ENCODE measurements at places on chromosomes 4 and X. TPM values are rescaled to one million over a fixed set of nuclear protein-coding genes. Genes with fewer than 3 reads are reported as not detected.

- no peaks in the 10 kb centered on the region for H3K36me3 ChIP-seq
- no peaks in the 10 kb centered on the region for H3K4me1 ChIP-seq
- DNase-seq: no peak
- no peaks in the 10 kb centered on the region for H3K27me3 ChIP-seq
Observed at GRCh38 chr4:147590249-147590920, 26.8 kb upstream of the TMEM184C start.

The TCEAL1 gene
- total RNA-seq: 60.8 TPM

The PAGE1 gene
- not detected for total RNA-seq

DNA sequence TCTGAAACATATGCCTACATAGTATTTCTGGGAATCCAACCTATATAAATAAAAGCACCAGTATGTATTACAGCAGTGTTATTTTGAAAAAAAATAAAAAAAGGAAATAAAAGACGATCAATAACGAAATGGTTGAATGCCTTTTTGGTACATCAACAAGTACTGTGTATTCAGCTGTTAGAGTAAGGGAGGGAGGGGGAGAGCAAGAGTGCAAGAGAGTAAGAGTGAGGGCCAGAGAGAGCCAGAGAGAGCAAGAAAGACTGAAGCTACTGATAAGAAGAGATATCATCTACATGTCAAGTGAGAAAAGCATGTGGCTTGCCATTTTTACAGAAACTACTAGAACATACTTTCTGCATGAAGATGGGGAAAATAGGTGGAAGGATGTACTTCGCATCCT lies 1.8 kb downstream of the SPIN4 start:
- no peak overlapping the region for H3K4me3 ChIP-seq
- no peak overlapping the region for H3K27ac ChIP-seq
- H3K36me3 ChIP-seq: no peaks in the 10 kb centered on the region
- no peaks in the 10 kb centered on the region for H3K4me1 ChIP-seq
- no peak for DNase-seq

DNA sequence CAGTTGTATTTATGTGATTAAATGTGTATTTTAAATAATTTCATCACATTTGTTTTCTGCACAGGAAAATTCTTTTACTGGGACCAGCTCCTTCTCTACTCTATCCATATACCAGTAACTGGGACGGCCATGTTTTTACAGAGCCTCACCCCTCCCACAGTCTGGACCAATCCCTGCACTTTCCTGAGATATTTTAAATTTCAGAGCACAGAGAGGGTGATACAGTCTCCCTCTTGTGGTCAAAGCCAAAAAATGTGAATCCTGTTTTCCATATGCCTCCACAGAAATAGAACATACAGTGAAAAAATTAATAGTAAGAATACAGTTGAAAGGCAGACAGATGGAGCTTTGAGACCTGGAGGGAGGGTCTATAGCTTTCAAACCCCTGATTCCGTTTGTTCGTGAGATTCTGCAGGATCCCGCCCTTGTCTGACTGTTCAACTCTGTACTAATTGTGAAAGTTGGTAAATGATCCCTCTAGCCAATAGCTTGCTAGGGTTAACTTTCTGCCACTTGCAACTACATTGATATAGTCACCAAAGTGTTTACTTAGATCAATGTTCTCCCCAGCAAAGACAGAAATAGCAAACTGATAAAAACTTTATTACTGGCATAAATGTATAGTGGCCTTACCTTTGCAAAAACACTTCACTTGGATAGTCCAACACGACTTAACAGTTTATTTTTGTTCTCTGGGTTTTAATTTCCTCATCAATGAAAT lies 172.2 kb downstream of the PPARGC1A start:
- DNase-seq: no peak
- no peak overlapping the region for H3K4me3 ChIP-seq
- H3K4me1 ChIP-seq: no peaks in the 10 kb centered on the region
- no peak overlapping the region for H3K27ac ChIP-seq
- no peaks in the 10 kb centered on the region for H3K27me3 ChIP-seq

DNA sequence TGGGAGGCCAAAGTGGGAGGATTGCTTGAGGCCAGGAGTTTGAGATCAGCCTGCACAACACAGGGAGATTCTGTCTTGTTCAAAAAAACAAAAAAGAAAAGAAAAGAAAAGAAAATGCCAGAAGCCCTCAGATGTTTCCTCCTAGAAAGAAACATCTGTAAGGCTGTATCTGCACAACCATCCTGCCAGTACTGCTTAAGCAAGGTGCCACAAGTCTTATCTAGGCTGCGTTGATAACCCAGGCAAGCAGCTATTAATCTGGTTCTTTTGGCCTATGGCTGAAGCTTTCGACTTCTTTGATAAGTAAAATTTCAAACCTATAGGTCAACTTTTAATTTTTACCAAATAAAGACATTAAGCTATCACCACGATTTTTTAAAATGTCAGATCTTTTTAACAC lies 3.1 kb downstream of the COX18 start:
- no peaks in the 10 kb centered on the region for H3K36me3 ChIP-seq
- no peak overlapping the region for H3K27ac ChIP-seq
- H3K27me3 ChIP-seq: no peaks in the 10 kb centered on the region
- no peak for DNase-seq

The PNMA6F gene
- not detected for total RNA-seq

DNA sequence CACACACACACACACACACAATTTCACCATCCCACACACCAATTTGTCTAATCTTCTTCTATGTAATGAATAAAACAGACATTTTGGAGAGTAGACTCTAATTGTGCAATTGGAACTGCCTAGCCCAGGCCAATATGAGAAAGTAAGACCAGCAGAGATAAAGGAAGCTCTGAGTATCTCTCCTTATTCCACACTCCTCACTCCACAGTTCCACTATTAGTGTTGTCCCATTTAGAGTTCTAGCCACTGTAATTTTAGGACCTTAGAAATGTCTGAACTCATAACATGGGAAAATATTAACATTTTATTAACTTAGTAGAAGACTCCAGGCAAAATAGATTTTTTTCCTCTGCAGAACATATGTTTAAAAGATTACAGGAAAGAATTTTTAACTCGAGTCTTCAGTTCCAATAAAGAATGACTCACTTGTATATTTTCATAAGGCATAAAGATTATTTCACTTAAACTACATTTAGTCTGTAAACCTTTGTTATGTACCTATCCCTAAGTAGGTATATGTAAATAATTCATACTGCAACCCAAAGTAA lies 297.6 kb upstream of the INTU start:
- H3K4me1 ChIP-seq: no peaks in the 10 kb centered on the region
- no peak for DNase-seq

DNA sequence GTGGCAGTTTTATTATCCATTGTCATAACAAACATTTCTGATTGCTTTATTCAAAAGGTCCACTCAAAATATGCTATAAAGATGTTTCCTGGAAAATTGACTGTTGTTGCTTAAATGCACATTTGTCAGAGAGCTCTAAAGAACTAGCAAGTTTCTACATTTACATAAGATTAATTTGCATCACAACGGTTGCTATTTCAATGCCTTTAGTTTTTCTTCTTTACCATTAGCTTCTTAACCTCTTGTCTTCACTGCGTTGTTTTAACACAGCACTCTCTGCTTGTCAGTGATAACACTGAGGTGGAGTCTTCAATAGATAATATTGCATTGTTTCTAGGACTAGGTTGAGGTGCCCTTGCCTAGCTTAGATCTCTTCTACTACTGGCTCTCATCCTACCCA lies 76.7 kb upstream of the GALNT7 start:
- no peak for DNase-seq
- no peaks in the 10 kb centered on the region for H3K4me1 ChIP-seq
- no peak overlapping the region for H3K27ac ChIP-seq
- no peaks in the 10 kb centered on the region for H3K27me3 ChIP-seq
- no peak overlapping the region for H3K4me3 ChIP-seq
- H3K36me3 ChIP-seq: no peaks in the 10 kb centered on the region

DNA sequence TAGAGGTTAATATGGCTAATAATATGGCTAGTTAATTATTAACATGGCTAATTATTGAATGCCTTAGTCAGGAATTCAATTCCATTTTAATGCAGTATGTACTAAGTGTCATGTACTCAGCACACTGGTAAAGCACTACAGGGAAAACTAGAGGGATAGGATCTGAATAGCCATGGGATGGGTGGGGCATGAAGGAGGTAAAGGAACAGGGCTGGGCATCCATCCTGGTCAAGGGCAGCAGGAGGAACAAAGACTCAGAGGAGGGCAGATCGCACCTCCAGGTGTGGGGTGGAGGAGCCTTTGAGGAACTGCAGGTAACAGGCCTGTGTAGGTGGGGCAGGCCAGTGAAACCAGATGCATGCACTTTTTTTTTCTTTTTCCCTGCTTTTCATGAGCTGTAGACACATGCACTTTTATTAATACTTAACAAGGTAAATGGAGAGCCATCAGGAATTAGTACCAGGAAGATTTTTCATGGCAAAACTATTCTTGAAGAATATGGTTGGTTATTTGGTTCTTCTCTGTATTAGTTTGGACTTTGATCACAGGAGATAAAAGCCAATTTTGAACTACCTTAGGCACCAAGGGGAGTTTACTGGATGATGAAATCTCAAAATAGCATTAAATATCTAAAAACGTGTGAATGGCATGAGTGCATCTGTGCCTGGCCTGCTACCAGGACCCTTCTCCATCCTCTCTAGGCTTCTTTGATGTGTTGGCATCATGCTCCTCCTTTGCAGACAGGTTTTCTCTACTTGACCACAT lies 88.3 kb downstream of the CC2D2A start:
- no peak overlapping the region for H3K27ac ChIP-seq
- DNase-seq: no peak

The SLC6A8 gene
- 18.4 TPM for total RNA-seq

DNA sequence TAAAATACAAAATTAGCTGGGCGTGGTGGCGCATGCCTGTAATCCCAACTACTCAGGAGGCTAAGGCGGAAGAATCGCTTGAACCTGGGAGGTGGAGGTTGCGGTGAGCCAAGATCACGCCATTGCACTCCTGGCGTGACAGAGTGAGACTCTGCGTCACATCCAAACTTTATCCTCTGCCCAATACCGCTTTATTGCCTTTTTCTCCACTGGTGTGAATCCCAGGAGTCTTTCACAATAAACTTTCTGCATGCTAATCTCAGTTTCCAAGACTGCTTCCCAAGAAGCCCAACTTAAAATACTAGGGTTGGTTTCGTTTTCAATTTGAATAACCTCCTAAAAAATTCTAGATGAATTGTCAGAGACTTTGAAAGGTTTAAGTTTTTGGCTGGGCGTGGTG lies 27.2 kb upstream of the DHX15 start:
- no peak for DNase-seq
- H3K27me3 ChIP-seq: no peaks in the 10 kb centered on the region
- no peak overlapping the region for H3K4me3 ChIP-seq
- H3K36me3 ChIP-seq: no peaks in the 10 kb centered on the region

The FREM3 gene
- 0.15 TPM for total RNA-seq

The FABP2 gene
- not detected for total RNA-seq

DNA sequence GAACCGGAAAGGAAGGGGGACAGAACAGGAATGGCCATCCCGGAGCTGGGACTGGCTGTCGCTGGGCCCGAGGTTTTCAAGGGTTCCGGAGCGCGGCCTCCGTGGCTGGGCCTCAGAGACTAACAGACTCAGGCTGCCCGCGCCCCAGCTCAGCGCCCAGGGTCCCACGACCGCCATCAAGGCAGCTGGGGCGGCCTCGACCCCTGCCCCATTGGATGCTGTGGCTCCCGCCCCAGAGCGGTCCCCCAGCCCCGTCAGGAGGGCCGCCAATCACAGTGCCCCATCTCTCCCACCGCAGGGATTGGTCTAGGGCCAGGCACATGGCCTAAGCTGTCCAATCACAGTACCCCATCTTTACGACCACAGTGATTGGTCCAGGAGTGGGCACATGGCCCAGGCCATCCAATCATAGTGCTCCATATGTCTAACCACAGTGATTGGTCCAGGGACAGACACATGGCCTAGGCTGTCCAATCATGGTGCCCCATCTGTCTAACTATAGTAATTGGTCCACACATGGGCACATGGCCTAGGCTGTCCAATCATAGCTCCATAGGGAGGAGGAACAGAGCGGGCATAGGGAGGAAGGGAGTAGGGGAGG lies 105.3 kb upstream of the NKX1-1 start:
- H3K27me3 ChIP-seq: peaks cover 55% of the 10 kb centered on the region
- H3K4me3 ChIP-seq: no peak overlapping the region
- H3K27ac ChIP-seq: no peak overlapping the region
- H3K4me1 ChIP-seq: no peaks in the 10 kb centered on the region
- no peaks in the 10 kb centered on the region for H3K36me3 ChIP-seq

DNA sequence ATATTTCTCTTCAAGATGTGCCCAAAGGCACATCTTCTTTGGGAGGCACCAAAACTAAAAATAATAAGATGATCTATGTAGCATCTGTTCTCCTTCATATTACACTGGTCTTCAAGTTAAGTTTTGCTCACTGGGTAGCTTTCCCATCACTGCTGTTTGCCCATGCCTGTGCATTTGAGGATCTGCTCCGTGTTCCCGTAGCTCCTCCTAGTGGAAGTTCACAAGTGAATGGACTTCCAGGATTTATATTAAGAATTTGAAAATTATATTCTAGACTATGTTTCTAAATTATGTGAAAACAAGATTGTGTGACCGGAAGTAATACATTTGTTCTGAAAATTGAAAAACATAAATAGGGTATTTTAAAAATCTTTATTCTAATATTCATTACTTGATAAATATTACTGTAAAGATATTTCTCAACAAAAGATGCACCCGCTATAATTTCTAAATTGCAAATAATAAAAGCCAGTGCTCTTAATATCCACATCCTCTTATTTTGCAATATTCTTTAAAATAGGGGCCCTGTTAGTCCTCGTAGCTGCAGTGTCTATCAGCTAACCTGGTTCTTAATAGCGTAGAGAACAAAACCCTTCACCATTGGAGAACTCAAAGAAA lies 147.7 kb downstream of the RBM46 start:
- H3K36me3 ChIP-seq: no peaks in the 10 kb centered on the region
- no peak for DNase-seq
- H3K4me1 ChIP-seq: no peaks in the 10 kb centered on the region
- no peaks in the 10 kb centered on the region for H3K27me3 ChIP-seq
- no peak overlapping the region for H3K27ac ChIP-seq
- H3K4me3 ChIP-seq: no peak overlapping the region

GRCh38 chr4:158776106-158776505 lies 7.3 kb downstream of the FNIP2 start:
- no peak overlapping the region for H3K27ac ChIP-seq
- no peaks in the 10 kb centered on the region for H3K36me3 ChIP-seq
- no peak for DNase-seq
- H3K4me3 ChIP-seq: no peak overlapping the region
- no peaks in the 10 kb centered on the region for H3K27me3 ChIP-seq

- DNase-seq: no peak
- no peak overlapping the region for H3K4me3 ChIP-seq
- H3K4me1 ChIP-seq: no peaks in the 10 kb centered on the region
- H3K27ac ChIP-seq: no peak overlapping the region
Observed at GRCh38 chr4:48968814-48969213, 17.3 kb upstream of the CWH43 start.
